ENCODE measurements at places on chromosomes 7 and 10.

DNA sequence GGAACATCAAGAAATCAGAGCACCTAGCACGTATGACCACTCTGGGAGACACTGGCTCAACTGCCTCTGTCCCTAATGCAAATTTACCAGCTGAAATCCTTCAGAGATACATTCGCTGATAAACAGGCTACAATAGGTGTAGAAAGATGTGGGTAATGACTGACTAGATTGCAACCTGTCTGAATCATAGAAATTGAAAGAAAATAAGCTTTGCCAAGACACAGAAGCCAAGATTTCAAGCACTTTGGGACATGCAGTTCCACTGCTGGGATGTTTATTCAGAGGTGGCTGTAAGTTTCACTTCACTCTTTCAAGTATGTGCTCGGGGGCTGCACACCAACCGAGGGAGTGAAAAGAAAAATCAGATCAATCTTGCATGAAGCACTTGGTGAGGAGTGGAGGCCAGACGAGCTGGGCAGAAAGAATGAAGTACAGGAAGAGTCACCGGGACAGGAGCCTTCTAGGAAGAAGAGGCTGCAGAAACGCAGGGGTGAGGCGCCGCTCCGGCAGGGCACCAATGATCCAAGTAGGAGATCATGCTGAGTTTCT, 276.7 kb downstream of the PARD3 start:
- no peak for DNase-seq

- DNase-seq = no peak
These were observed 64.6 kb downstream of the TSPAN12 start for GRCh38 chr7:120793213-120793936.

GRCh38 chr7:46886669-46887374, 695.1 kb downstream of the TNS3 start:
- DNase-seq = no peak

- DNase-seq = no peak
These were observed 4.9 kb upstream of the YKT6 start for GRCh38 chr7:44195889-44196288.

DNA sequence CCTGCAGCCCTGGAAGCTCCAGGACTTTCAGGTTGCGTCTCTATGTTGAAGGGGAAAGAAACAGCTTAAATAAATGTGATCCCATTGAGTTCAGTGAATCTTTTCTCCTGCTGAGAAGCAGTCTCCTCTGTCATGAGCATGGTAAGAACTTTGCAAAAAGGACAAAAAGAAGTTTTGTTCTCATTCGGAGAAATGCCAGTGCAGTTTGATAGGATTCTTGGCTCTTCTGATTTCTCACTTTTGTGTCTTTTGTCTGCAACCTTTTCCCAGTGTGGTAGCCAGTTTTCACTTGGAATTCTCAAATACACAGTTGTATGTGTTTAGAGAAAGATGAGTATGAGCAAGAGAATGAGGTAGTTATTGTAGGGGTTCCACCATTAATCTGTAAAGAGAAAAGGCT, 64.3 kb downstream of the AP3M1 start:
- no peak for DNase-seq

- no peak for DNase-seq
These were observed 1.9 kb upstream of the FAM170B start for GRCh38 chr10:49135575-49136313.

All from eye (tissue), 1 donor.